ENCODE measurements at places on chromosomes 1 and 21.

DNA sequence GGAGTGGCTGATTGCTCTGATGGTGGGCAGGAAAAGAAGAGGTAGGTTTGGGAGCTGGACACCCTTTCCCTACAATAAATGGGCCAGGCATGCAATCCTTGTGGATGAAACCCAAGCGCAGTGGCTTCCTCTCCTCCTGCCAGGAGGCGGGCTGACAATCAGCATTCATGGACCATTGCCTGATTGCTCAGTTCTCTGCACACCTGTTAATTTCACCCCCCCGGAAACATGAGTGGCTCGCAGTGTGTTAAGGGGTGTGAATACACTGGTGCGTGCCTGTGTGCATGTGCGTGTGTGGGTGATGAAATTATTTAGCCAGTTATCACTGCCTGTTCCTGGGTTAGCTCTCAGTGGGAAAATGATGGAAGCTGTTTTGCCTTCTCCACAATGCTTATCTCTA, 310.7 kb downstream of the PCP4 start:
- no peak for DNase-seq

DNA sequence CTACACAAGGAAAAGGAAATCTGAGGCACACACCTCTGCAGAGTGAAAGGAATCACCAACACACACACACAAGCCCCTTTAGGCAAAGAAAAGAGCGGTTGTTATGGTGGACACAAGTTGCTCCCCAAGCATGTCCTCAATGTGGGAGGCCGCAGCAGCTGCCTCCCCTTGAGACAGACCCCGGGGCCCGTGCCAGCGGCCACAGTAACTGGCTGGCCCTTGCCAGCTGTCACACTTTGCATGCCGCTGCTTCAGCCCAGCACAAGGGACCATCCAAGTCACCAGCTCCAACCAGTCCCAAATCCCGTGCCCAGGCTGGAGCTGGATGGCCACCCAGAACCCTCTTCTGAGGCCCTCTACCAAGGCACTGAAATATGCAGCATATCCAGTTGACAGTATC, 2.9 kb upstream of the OLIG1 start:
- DNase-seq = no peak

DNA sequence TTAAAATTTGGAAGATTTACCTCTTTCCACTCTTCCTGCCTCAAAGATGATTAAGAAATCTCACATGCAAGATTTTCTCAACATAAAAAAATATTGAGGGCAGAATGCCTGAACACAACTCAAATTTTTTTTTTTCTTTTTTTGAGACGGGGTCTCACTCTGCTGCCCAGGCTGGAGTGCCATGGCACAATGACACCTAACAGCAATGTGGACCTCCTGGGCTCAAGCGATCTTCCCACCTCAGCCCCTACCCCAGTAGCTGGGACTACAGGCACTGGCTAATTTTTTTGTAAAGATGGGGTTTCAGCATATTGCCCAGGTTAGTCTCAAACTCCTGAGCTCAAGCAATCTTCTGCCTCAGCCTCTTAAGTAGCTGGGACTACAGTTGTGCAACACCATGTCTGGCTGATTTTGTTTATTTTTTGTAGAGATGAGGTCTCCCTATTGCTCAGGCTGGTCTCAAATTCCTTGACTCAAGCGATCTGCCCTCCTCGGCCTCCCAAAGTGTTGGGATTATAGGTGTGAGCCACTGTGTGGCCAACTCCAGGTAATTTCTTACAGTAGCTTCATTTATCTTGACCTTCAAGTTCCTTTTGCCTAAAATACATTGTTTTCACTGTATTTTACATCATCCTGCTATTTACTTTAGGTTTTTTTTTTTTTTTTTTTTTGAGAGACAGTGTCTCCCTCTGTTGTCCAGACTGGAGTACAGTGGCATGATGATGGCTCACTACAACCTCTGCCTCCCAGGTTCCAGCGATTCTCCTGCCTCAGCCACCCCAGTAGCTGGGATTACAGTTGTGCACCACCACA, 10.4 kb downstream of the NUCKS1 start:
- DNase-seq = no peak

GRCh38 chr1:247517795-247518612, 18.2 kb downstream of the OR2C3 start:
- DNase-seq = peak; percentile 35

GRCh38 chr1:12547586-12548225, 70.3 kb downstream of the DHRS3 start:
- no peak for DNase-seq

DNA sequence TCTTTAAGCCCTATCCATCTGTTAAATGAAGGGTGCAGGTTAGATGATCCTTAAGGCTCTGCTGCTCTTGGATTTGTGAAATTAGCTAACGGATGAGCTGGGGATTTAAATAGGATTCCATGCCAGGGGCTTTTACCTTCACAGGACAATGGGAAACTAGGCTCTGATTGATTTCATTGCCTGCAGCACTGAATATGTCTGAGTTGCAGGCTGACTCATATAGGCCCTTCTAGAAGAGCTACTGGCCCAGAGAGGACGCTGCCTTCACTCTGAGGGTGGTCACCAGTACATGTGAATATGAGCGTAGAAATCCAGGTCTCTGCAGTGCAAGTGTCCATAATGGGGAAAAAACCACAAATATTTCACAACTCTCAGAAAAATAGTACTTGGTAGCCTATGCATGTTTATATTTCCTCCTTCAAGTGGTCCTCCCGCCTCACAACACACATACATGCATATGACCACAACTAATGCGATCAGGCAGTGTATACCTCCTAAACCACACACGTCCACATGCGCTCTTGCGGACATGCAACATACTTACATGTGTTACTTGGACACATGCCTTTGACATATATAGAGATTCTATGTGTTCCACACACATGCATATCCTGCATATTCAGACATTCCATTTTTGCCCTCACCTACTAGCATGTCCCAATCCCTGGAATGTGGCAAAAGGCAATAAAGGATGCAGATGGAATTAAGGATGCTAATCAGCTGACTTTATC, 233.8 kb upstream of the JUN start:
- DNase-seq = no peak

- no peak for DNase-seq
Measured at GRCh38 chr21:31708541-31708940, 23.4 kb downstream of the SCAF4 start.

GRCh38 chr21:40752125-40752524, 94.8 kb downstream of the DSCAM start:
- DNase-seq = no peak

DNA sequence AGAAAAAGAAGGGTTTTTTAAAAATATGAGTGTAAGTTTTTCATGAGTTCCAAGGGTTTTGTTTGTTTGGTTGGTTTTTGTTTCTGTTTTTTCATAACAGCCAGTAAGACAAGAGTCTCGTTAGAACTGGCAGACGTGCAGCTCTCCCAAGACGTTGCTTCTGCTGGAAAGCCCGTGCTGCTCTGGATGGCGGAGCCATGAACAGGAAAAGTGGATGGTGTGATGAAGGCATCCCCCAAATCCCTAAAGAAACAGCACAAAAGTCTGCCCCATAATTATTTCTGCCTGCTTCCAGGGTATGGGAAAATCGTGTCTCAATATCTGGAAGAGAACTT, 157.9 kb upstream of the BACE2 start:
- DNase-seq = no peak

DNA sequence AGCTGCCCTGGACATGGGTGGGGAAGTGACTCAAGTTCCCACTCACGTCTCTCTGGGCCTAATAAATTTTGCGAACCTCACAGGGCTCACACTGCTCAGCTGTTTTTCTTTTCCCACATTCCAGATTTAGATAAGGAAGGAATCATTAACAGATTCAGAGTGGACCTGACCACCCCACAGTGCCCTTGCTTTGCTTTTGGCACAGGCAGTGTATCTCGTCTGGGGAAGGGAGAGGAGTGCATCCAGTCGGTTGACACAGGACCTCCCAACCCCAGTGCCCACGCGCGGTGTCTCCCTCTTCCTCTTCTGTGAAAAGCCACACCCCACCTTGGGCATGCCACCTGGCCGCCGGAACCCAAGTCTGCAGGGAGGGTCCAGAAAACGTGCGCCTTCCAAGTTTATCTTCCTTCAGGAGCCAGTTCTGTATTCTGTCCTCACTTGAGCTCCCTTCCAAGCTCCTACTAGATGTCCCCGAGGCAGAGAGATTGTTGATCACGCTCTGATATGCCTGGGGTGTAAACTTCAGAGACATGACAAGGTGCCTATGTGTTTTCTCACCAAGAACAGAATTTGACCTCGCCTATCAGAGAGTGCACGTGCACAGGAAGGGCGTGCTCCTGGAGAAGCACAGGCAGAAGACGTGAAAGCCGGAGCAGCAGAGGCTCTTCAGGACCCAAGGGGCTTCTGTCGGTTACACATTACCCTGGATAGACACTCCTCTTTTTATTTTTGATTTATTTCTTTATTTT, 9.5 kb upstream of the SLC2A5 start:
- no peak for DNase-seq

- DNase-seq = no peak
Measured at GRCh38 chr1:230814949-230815692, 53.2 kb downstream of the C1orf198 start.

DNA sequence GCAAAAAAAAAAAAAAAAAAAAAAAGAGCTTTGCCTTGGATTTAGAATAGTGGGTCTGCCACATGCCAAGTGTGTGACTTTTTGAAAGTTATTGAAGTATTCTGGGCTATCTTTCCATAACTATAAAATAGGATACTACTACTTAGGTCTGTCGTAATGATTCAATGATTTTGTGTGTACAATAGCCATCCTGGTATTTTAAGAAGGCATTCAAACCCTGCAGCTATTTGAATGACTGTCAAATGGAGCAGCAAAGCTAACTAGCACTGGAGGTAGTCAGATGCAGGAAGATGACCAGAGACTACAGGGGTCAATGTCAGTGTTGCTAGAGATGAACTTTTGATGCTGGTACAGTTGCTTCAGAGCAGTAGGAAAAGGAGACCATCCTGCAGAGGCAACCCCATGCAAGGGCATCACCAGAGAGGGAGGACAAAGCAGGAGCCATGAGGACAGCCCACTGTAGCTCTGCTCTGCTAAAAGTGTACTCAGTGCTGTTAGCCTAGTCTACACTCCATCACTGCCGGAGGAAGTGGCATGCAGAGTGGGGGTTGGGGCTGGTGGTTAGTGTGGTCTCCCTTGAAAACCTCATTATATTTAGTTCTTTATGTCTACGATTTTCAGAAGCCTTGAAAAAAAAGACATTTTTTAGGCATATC, 29.0 kb downstream of the DUSP10 start:
- peak; percentile 79 for DNase-seq

- no peak for DNase-seq
Measured at GRCh38 chr21:20968391-20968790, 29.8 kb upstream of the NCAM2 start.

DNA sequence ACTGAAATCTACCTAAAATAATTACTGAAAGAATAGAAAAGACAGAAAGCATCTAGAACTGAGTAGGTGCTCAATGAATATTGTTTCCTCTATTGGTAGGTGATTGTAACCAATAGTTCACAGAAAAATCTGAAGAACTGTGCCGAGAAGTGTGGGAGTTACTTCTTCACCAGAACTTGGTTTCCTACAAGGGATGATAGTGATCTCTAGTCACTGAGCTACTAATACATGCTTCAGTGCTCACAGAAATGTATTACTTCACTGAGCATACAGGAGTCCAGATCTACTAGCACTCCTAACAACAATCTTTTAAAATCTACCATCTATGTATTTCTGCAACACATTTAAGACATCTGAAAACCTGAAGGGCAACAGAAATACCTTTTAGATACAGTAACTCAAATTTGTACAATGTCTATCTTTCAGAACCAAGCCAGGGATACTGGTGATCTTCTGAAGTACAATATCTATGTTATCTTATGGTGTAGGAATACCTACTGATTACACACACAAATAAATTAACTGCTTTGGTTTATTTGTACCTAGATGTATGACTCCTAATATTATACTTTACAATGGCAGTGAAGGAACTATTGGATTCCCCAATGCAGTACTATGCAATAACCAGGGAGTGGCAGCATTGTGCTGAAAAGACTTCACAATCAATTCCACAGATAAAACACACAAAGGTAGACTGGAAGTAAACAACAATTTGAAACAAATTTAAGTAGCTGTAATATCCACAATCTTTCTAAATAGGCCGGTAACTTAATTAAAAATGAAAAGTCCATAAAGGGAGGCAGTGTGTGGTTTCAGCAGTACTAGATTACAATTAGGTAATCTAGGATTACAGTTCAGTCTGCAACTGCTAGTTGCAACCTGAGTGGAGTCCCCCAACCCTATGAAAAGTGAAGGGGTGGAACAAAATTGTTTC, 243.0 kb downstream of the SLC45A1 start:
- peak; percentile 20 for DNase-seq

DNA sequence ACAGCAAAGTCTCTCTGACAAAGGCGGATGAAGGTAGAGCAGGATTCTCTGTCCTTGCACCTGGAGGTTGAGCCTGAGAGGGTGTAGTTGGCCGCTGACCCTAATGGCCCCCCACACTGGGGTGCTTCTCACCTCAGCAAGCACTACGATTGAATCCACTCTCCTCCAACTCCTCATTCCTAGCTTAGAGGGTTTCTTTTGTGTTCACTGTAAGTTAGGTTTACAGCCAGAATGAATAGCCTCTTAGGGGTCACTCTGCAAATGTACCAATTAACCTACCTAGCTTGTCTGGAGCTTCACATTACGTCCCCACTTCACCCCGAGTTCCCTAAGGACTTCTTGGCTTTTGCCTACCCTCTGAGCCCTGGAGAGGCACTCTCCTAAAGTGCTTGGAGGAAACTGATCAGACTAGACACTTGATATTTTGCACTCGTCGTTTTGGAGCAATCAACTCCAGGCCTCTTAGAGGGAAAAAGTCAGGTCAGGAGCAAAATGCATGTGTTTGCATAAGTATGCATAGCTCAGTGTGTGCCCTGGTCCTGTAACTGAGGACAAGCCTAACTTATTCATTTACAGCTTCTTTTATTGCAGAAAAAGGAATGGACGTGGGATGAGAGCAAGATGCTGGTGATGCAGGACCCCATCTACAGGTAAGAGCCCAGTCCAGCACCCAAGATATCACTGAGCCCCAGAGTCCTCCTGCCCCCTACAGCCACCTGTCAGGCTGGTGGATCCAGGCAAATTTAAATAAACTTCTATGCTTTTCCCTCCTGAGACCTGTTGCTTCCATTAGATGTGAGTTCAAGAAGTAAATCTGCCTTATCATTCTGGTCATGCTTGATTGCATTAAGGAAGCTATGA, 76.4 kb downstream of the SPATA46 start:
- no peak for DNase-seq

DNA sequence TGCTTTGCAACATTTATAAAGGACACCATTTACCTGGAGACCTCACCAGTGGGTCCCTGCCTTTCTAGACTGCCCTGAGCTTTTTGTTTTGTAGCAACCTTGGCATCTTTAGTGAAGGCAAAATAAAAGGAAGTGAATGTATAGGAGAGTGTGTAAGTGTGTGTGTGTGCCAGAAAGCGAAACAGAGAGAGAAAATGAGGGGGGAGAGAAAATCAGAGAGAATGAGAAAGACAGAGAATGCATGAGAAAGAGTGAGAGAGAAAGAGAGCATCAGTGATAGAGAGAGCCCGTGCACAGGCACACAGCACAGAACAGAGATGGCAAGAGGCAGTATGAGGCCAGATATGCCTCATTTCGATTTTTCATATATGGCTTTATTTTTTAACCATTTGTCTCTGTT, 57.5 kb downstream of the HSD3B1 start:
- no peak for DNase-seq

- no peak for DNase-seq
Measured at GRCh38 chr1:28927648-28928313, 13.4 kb downstream of the EPB41 start.
